ENCODE measurements at places on chromosomes 11 and 22.

DNA sequence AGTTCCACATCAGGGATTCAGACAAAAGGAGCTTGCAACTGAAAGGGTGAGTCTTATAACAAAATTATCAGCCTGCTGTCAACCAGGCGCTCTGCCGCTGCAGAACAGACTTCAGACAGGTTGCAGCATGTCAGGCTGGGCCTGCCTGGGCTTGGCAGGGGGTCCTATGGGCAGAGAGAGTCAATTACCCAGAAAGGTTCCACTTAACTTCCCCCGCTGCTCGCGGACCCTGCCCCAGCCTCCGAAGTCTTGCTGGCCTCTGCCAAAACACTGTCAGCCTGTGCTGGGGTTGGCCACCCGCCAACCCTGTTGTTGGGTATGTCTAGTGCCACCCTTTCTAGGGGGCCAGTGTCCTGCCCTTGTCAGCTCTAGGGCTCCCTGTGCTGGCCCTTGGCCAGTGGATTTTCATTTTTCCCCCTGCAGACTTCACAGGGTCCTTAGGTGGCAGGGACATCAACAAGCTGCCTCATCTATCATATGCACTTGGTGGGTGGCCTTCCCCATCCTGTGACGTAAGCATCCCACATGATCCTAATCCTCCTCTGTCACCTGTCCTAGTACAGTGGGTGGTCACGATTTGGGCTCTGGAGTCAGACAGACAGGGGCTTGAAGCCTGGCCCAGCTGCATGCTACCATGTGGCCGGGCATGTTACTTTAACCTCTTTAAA, 166.5 kb upstream of the CADM1 start:
- DNase-seq: no peak

- no peak for DNase-seq
These were observed 15.0 kb upstream of the LDLRAD3 start for GRCh38 chr11:35928688-35929395.

GRCh38 chr11:94647926-94648325, 80.8 kb downstream of the PIWIL4 start:
- no peak for DNase-seq

DNA sequence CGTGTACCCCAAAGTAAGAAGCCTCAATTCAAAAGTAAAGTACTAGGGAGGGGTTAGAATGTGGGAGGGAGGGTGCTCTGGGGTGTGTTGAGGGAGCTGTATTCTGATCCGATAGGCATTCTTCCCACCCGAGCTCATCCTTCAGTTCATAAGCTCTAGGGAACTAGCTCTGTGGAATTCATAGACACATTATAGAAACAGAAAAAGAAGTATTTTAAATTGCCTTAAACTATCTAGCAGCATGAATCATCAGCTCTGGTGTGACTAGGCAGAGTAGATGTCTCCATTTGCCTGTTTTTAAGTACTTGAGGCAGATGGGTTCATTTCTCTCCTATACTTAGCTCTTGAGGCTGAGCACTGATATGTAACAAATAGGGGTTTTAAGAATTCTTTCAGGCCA, 7.3 kb upstream of the SGSM3 start:
- no peak for DNase-seq

GRCh38 chr11:63686926-63687325, 5.6 kb downstream of the RTN3 start:
- no peak for DNase-seq

GRCh38 chr11:19290356-19290755, 49.6 kb upstream of the E2F8 start:
- DNase-seq: no peak

- no peak for DNase-seq
These were observed 58.3 kb downstream of the CD44 start for GRCh38 chr11:35197292-35197691.

DNA sequence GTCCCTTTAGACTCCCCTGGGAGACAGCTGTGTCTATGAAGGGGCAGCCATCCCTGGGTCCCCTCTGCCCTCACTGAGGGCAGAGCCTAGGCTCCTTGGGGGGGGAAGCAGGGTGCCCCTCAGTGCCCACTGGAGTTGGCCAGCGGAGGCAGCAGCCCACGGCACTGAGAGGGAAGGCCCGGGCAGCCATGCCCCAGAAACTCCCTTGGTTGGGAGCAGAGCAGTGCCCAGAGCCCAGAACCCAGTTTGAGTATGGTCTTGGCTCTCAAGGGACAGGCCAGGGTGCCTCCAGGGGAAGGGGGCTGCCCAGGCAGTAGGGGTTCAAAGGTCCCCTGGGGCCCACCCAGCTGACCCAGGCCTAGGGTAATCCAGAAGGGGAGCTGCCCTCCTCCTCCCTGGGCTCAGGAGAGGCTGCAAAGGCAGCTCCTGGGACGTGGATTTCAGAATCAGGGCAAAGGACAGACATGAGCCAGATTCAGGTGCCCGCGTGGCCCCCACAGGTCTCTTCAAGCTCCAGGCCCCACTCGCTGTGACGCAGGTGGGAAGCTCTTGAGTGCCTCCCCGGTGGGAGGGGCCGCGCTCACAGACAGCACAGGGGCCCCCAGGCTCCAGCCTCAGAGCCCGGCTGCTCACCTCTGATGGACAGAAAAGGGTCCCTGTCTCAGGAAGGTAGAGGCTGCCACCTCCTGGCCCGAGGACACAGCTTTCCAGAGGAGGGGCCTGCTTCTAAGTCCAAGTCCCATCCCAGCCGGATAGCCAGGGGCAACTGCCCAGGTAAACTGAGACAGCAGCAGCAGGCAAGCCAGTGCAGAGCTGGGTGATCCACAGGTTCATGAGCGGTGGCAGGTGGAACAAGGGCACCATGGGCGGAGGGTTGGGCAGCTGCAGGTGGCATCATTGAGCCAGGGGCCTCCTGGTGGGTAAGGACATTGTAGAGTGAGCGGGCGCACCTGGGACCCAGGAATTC, 2.6 kb downstream of the C11orf21 start:
- DNase-seq: no peak

DNA sequence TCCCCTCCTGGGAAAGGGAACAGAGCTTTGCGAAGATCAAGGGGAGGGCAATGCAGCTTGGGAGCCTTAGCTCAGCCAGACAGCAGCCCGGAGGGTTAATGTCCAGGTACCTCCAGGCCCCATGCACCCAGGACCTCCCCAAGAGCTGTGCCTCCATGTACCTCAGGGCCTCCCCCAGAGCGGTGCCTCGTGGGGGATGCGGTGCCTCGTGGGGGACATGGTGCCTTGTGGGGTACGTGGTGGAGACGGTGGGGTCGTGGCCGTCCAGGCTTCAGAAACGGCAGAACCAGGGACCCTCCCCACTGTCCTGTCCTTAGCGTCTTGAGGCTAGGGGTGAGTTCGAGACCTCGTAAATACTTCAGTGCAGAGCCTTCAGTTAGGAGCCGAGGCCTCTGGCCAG, 33.2 kb downstream of the BRSK2 start:
- DNase-seq: no peak

DNA sequence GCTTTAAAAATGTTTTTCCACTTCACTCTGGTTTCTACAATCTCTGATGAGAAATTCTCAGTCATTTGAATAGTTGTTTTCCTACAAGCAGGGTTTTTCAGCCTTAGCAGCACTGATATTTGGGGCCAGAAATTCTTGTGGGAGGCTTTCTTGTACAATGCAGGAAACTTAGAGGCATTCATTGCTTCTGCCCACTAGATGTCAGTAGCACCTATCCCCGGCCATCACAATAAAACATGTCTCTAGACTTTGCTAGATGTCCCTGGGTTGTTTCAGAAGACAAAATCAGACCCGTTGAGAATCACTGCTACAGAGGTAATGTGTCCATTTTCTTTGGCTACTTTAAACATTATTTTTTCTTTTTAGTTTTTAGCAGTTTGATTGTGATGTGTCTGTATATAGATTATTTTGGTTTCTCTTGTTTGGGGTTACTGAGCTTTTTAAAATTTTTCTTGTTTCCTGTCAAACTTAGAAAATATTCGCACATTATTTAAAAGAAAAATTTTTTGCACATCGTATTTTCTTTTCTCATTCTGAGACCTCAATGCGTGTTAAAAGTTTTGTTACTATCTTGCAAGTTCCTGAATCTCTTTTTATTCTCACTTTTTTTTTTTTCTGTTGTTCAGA, 60.8 kb upstream of the CCDC179 start:
- peak; percentile 60 for DNase-seq

DNA sequence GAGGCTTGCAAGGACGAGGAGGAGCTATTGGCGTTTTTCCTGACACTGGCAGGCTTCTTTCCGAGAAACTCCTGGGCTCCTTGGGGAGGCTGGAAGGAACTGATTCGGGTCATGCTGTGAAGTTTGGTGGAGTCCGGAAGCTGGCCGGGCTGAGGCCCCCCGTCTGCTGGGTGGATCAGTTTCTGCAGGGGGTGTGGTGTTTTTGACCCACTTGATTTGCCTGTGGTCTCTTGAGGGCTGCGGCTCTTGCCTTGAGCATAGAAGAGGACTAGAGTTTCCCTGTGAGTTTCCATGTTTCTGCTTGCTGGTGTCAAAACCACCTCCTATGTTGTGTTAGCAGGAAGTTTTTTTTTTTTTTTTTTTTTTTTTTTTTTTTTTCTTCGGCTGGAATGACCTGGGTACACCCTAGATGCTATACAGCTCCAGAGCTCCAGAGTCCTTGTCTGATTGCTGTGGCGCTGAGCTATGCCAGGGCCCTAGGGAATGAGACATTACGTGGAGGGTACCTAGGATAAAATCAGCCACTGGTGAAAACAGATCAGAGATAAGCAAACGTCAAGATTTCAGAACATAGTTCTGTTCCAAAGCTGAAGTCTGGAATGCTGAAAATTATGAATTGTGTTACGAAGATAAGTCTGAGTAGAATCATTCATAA, 728 bp downstream of the TBC1D22A start:
- no peak for DNase-seq

- no peak for DNase-seq
These were observed 153.4 kb downstream of the NCAM1 start for GRCh38 chr11:113114705-113115027.

GRCh38 chr11:107583629-107584195, 7.2 kb upstream of the ELMOD1 start:
- DNase-seq: no peak

DNA sequence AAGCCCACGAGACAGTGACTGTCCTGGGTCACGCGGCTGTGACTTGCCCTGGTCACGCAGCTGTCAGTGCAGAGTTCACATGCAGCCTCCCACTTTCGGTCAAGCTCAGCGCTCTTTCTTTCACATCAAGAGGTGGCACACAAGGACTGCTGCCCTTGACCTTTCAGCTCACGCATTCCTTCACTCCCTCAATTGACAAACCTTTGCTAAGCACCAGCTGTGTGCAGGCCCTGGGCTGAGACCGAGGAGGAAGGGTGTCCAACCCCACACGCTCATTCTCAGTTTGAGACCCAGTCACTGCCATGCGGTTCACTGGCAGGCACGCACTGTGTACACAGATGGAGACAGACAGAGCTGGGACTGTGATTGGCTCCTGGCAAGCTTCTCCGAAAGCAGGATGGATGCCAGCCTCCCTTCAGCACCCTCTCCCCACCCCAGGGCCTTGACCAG, 70.3 kb downstream of the SCUBE1 start:
- DNase-seq: no peak

DNA sequence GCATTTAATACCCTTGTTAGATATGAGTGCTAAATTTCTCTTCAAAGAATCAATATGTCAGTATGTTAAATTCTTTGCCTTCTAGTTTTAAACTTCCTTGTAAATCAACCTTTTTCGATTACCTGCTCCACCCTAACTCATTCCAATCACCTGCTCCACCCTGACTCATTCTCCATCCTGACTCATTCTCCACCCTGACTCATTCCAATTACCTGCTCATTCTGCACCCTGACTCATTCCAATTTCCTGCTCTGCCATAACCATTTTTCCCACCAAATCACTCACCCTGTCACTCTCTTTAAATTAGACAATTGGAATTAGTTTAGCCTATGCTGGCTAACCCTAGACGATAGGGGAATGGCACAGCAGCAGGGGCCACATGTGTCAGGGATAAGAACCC, 519.5 kb upstream of the LRRC4C start:
- no peak for DNase-seq

DNA sequence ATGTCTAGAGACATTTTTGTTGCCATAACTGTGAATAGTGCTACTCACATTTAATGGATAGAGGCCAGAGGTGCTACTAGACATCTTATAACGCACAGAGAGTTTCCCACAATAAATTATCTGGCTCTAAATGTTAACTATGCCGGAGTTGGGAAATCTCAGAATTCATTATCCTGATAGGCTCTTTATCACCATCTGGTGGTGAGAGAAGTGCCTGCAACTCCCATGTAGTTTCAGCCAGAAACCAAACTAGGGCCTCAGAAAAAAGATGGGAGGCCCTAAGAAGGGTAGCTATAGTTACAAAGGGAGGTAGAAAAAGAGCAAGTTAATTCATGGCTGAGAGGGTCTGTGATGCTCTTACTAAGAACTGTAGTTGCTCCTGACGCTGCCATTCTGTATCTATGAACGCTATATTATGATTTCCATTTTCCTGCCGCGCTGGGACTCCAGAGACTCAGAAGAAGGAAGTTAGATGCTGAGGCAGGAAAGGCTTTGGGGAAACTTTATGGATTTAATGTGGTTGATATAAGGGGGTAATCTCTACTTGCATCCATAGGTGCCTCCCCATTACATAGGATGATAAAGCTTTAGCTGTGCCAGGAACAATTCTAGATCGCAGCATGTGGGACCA, 22.9 kb upstream of the MRPL17 start:
- DNase-seq: peak; percentile 50

DNA sequence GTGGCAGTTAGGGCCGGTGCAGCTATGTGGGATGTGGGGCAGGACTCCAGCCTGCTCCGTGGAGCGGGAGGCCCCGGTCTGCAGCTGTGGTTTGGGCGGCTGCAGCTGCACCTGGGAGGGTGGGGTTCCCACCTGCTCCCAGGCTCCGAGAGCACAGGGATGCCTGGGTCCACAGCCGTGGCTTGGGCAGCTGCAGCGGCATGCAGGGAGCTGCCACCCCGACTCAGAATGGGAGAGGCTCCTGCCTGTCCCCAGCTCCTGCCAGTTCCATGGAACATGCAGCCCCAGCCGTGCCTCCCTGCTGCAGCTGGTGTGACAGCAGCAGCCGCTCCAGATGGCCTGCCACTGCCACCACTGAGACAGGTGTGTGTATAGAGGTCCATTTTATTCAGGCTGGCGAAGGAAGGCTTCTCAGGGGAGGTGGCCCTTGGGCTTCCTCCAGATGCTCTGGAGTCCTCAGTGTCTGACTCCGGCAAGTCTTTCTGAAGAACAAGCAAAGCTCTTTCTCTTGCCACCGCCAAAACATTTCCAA, 21.8 kb upstream of the UPK3A start:
- no peak for DNase-seq

GRCh38 chr11:132253469-132254264, 883.3 kb downstream of the NTM start:
- no peak for DNase-seq

- no peak for DNase-seq
These were observed 456.2 kb downstream of the BRD1 start for GRCh38 chr22:49371325-49372110.

Data from Ammon's horn (tissue), 1 donor.